Breast epithelium (tissue), 4 donors: ENCODE measurements at places on chromosomes 3 and 15.

- no peaks in the 10 kb centered on the region for H3K27me3 ChIP-seq
- no peak overlapping the region for H3K4me3 ChIP-seq
- H3K27ac ChIP-seq = no peak overlapping the region
- H3K4me1 ChIP-seq = no peaks in the 10 kb centered on the region
- no peaks in the 10 kb centered on the region for H3K36me3 ChIP-seq
- no peak for DNase-seq
Observed at GRCh38 chr15:64287953-64288352, 68.0 kb downstream of the CSNK1G1 start.

DNA sequence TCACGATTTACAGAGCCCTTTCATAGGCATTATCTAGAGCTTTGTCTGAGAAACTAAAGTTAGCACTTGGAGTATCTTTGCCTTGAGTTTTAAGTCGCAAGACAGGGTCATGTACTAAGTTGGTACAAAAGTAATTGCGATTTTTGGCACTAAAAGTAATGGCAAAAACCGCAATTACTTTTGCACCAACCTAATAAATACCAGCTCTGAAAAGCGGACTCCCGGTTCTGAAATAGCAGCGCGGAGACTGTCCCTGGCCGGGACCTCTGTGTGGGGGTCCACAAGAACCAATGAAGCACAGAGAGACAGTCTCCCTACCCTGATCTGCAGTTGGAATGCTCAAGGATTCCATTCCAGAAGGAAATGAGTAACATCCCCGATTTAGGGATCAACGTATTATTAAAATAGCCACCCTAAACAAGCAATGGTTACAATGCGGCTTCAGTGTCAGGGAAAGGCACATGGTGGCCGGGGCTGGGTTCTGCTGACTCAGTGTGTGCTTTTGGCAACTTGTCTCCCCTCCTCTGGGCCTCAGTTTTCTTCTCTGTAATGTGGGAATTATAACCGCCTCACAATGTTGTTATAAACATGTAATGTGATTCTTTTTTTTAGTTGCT is 150.3 kb upstream of the MCTP2 start:
- H3K36me3 ChIP-seq = no peaks in the 10 kb centered on the region
- H3K27me3 ChIP-seq = no peaks in the 10 kb centered on the region
- H3K4me1 ChIP-seq = no peaks in the 10 kb centered on the region
- DNase-seq = no peak

DNA sequence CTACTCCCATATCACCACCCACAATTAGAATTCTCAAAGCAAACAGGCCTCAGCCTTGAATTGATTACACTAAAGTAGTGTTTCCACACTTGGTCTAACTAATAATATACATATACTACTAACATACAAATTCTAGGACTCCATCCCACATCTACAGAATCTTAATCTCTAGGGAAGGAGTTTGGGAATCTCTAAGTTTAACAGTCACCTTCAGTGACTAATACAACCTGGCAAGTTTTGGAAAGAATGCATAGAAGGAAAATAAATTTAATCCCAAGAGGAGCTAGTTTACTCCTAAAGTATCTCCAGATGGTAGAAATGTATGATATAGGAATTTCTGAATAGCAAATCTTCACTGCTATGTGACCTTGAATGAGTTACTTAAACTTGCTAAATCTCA is 9.1 kb downstream of the CLPX start:
- no peak for DNase-seq
- no peaks in the 10 kb centered on the region for H3K4me1 ChIP-seq
- H3K27ac ChIP-seq = no peak overlapping the region

DNA sequence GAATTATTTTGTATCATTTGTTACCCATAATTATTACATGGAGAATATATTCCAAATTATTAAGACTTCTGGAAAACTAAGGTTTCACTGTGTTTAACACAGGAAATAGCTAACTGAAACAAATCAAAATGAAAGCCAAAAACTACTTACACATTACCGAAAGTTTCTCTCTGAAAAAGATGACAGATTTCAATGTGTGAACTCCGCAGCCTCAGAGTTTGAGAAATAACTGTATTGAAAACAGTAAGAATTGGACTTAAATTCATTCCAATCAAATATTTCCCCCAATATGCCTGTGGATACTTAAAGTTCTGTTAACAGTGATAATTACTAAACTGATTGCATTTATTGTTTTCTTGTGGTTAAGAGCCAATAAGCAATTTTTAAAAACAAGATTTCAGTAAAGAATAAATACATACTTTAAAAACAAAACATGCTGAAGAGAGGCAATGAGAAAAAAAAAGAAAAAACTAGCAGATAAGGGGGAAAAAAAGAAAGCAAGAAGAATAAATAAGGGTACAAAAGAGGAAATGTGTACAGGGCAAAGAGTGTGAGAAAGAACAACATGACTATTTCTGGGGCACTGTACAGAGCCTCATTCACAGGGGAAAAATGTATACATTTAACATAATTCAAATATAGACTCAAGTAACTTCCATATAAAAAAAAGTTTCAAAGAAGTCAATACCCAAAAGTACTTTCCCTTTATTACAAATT is 30.7 kb downstream of the DENND4A start:
- H3K4me3 ChIP-seq = no peak overlapping the region
- no peaks in the 10 kb centered on the region for H3K36me3 ChIP-seq
- H3K4me1 ChIP-seq = no peaks in the 10 kb centered on the region
- no peak for DNase-seq

- H3K27ac ChIP-seq = no peak overlapping the region
- H3K4me3 ChIP-seq = no peak overlapping the region
- no peaks in the 10 kb centered on the region for H3K36me3 ChIP-seq
- no peak for DNase-seq
Observed at GRCh38 chr15:57735891-57736290, 29.4 kb downstream of the POLR2M start.

- H3K27ac ChIP-seq = peak overlapping the region; percentile 91
- DNase-seq = peak; percentile 98
- peaks cover 14% of the 10 kb centered on the region for H3K4me1 ChIP-seq
- peak overlapping the region; percentile 41 for H3K4me3 ChIP-seq
Observed at GRCh38 chr3:48599077-48599501, 4.0 kb upstream of the COL7A1 start.

GRCh38 chr3:41205591-41205990 is 6.3 kb downstream of the CTNNB1 start:
- no peaks in the 10 kb centered on the region for H3K4me1 ChIP-seq
- H3K27ac ChIP-seq = peak overlapping the region; percentile 37
- H3K27me3 ChIP-seq = no peaks in the 10 kb centered on the region
- DNase-seq = no peak

- H3K36me3 ChIP-seq = no peaks in the 10 kb centered on the region
- no peaks in the 10 kb centered on the region for H3K4me1 ChIP-seq
- no peaks in the 10 kb centered on the region for H3K27me3 ChIP-seq
- no peak overlapping the region for H3K27ac ChIP-seq
- no peak for DNase-seq
Observed at GRCh38 chr15:57316451-57316850, 59.9 kb upstream of the CGNL1 start.

DNA sequence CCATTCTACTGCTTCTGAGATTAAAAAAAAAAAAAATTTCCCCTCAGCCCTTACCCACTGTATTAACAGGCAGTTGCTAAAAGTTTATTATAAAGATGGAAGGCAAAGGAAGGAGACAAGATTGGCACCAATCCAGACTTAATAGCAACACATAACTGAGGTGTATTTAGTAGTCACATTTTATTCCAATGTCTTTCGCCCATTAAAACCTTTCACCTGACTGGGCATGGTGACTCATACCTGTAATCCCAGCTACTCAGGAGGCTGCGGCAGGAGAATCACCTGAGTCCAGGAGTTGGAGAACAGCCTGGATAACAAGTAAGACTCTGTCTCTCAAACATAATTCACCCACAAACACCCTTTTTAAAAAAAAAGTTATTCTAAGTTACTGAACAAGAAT is 4.4 kb downstream of the ACAP2 start:
- no peak for DNase-seq
- no peaks in the 10 kb centered on the region for H3K27me3 ChIP-seq
- H3K4me3 ChIP-seq = no peak overlapping the region
- H3K4me1 ChIP-seq = no peaks in the 10 kb centered on the region

- H3K4me3 ChIP-seq = no peak overlapping the region
- no peaks in the 10 kb centered on the region for H3K27me3 ChIP-seq
- no peak for DNase-seq
- H3K36me3 ChIP-seq = no peaks in the 10 kb centered on the region
- no peak overlapping the region for H3K27ac ChIP-seq
- H3K4me1 ChIP-seq = no peaks in the 10 kb centered on the region
Observed at GRCh38 chr3:48110463-48110862, 77.8 kb downstream of the CDC25A start.

- H3K4me1 ChIP-seq = peaks cover 25% of the 10 kb centered on the region
- no peak overlapping the region for H3K4me3 ChIP-seq
- H3K27ac ChIP-seq = peak overlapping the region; percentile 89
- peak; percentile 69 for DNase-seq
Observed at GRCh38 chr15:40098489-40099261, 10.0 kb downstream of the BMF start.

DNA sequence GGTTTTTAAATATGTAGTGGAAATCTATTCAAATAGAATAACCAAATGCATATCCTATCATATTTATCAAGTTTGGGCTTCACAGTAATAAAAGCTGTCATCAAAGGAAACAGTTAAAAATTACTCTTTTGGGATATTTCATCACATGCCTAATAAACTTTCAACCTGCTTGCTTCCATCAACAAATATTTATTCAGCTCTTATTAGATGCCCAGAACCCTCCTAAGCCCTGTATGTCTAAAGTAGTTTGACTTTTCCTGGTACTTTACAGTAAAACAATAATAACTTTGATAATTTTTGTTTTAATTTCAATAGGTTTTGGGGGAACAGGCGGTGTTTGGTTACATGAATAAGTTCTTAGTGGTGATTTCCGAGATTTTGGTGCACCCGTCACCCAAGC is 37.5 kb upstream of the RARB start:
- H3K4me1 ChIP-seq = no peaks in the 10 kb centered on the region
- H3K27ac ChIP-seq = no peak overlapping the region
- no peaks in the 10 kb centered on the region for H3K27me3 ChIP-seq
- H3K4me3 ChIP-seq = no peak overlapping the region

DNA sequence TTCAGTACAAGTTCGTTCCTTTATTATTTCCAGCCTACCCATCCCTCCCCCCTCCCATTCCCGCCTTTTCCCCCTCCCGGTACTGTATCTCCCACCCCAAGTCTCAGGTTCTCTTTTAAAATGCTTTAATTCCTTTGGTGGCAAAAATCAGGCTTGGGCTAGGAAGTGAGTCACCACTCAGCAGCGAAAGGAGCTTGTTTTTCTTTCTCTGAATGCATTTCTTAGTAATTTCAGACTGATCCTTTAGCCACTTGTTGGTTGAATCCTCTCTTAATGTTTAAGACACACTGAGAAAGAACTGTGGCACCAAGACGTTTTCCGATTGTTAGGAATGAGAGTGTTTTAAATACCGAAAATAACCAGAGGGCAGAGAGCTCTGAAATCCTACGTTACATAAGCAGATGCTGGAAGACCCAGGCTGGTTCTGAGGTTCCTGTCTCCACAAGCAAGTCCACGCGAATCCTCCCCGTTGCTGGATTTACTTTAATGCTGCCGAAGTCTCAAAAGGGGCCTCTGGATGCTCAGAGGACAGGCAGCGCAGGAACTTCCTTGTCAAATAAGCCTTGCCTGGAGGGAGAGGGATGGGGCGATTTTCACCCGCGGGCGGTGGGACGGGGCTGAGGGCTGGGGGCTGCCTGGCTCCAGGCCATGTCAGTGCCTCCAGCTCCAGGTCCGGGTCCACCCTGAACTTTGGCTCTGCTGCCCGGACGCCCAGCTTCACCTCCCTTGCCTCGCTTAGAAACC is 854 bp upstream of the COL8A1 start:
- H3K4me1 ChIP-seq = no peaks in the 10 kb centered on the region
- no peaks in the 10 kb centered on the region for H3K36me3 ChIP-seq
- peak overlapping the region; percentile 49 for H3K4me3 ChIP-seq
- H3K27me3 ChIP-seq = peaks cover 20% of the 10 kb centered on the region
- peak overlapping the region; percentile 68 for H3K27ac ChIP-seq

DNA sequence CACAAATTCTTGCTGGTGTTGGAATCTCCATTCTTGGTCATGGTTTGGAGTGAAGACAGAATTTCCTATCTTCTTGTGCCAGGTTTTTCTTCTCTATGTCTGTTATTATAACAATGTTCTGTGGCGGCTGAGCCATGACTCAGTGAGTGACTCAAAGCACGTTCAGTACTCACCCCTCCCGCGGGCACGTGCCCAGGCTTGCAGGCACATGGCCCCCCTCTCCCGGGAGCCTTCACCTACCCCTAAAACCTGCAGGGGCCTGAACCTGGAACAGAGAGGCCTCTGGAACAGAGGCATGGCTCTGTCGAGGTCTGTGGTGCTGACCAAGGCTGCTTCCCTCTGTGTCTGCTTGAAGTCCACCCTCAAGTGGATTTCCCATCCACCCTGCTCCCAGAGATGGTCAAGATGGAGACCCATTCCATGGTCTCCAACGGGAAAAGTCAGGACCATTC is 27.6 kb downstream of the PLXNB1 start:
- no peak overlapping the region for H3K4me3 ChIP-seq
- peak overlapping the region; percentile 90 for H3K27ac ChIP-seq
- peak; percentile 98 for DNase-seq
- H3K36me3 ChIP-seq = no peaks in the 10 kb centered on the region
- peaks cover 17% of the 10 kb centered on the region for H3K4me1 ChIP-seq

GRCh38 chr3:108127301-108127988 is 36.6 kb upstream of the CD47 start:
- no peaks in the 10 kb centered on the region for H3K36me3 ChIP-seq
- no peaks in the 10 kb centered on the region for H3K27me3 ChIP-seq
- no peaks in the 10 kb centered on the region for H3K4me1 ChIP-seq
- no peak for DNase-seq

GRCh38 chr3:113606539-113607218 is 74.3 kb downstream of the SIDT1 start:
- H3K27me3 ChIP-seq = no peaks in the 10 kb centered on the region
- DNase-seq = no peak
- no peak overlapping the region for H3K4me3 ChIP-seq
- no peak overlapping the region for H3K27ac ChIP-seq
- no peaks in the 10 kb centered on the region for H3K4me1 ChIP-seq

GRCh38 chr3:190734490-190734889 is 128.0 kb downstream of the GMNC start:
- no peak overlapping the region for H3K4me3 ChIP-seq
- no peaks in the 10 kb centered on the region for H3K27me3 ChIP-seq
- no peak overlapping the region for H3K27ac ChIP-seq
- no peak for DNase-seq

GRCh38 chr15:23057707-23058106 is 18.3 kb upstream of the TUBGCP5 start:
- no peak overlapping the region for H3K27ac ChIP-seq
- H3K4me3 ChIP-seq = no peak overlapping the region
- DNase-seq = no peak
- no peaks in the 10 kb centered on the region for H3K4me1 ChIP-seq
- no peaks in the 10 kb centered on the region for H3K27me3 ChIP-seq

- no peaks in the 10 kb centered on the region for H3K36me3 ChIP-seq
- no peaks in the 10 kb centered on the region for H3K4me1 ChIP-seq
- H3K27ac ChIP-seq = no peak overlapping the region
- H3K4me3 ChIP-seq = no peak overlapping the region
- H3K27me3 ChIP-seq = no peaks in the 10 kb centered on the region
Observed at GRCh38 chr3:55245351-55245750, 241.8 kb downstream of the WNT5A start.
